Inflammatory macrophage treated with lipopolysaccharide for 4 hours (primary cell): ENCODE measurements at places on chromosomes 5 and 9.

DNA sequence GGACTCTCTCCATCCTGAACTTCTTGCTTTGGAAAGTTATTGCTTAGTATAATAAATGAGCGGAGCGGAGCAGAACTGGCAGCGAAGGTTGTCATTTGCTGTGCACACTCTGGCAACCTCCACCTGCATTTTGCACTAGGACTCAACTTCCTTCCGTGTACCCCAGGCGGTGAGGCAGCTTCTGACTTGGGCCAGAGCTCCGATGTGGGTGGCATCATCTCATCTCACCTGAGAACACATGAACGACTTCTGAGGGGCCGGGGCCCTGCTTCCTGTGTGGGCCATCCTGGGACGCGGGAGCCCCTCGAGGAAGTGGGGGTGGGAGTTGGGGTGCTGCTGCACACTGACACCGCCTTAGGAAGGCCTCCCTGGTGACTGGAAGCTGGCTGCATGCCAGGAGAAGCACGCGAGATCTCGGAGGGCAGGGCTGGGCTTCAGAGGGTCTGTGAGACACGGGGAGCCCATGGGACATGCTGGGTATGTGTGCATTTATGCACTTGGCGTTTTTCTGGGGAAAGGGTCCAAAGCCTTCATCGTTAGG, 56.5 kb upstream of the COL5A1 start:
- DNase-seq = no peak

DNA sequence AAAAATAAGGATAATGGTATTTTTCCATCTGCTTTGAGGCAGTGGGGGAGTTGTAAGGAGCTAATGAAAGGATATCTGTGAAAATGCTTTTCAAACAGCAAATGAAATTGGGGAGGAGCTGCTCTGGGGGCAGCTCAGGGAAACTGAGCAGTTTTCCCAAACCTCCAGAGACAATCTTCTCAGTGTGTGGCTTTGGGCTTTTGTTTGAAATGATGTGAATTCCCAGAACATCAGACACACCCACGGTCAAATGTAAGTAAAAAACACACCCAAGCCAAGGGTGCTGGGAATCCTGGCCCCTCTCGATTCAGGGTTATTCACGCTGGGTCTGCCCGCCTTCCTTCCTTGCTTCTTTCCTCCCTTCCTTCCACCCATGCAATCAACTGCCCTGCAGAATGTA, 512.6 kb downstream of the BNC2 start:
- DNase-seq = no peak

- no peak for DNase-seq
Observed at GRCh38 chr5:72402959-72403628, 82.9 kb downstream of the PTCD2 start.

DNA sequence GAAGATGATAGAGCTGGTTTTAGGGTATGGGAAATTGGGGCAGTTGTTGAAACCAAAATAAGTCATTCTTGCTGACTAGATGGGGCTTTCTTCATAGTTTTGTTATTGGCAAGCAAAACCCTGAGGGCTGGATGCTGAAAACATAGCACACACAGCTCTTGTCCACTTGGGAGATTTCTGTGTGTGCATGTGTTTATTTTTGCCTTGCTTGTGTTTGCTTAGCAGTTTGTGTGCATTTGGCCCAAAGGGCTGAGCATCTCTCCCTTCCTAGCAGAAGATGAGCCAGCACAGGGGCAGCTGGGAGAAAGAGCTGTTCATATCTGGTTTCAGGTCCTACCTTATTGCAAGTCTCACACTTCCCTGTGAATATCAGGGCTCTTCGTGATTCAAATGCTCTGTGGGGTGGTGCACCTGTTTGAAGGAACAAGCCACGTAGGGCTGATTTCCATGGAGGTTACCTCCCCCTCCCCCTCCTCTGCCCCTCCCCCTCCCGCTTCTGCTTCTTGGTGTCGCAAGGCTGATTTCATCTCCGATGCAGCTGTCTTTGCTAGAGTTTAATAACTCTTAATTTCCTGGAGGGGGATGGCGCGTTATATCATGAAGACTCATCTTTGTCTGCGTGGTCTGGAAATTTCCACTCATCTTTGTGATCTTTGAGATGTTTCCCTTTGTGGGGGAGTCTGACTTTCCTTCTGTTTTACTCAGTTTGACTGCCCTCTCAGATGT, 296.5 kb downstream of the ARHGAP26 start:
- DNase-seq = peak; percentile 32

DNA sequence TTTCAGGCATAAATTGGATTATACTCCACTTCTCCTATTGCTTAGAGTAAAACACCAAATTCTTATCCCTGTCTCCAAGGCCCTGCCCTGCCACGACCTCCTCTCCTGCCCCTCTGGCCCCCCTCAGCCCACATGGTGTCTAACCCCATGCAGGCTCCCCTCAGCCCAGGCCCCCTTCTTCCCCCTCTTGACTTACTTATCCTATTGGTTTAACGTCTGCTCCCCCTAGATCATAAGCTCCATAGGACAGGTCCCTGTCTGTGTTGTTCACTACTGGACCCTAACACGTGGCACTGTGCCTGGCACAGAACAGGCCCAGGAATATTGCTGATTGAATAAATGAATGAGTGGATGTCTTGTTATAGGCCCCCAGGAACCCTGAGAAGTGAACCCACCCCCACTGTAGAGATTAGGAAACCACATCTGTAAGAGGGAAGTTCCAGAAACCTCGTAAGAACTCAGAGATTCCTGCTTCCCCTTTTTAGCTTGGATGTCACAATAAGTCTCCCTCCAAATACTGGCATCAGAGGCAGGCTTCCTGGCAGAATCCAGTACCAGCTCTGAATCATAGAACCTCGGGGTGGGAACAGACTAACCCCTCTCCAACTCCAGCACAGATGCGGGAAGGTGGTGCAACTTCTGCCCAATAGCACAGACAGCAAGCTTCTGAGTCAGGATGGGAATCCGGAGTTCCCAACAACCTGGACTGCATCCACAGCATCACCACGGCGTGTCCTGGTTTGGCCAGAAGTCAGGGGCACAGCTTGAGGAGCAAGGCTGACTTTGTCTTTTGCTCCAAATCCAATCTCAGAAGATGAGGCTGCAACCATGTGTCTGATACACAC, 31.5 kb downstream of the HRH2 start:
- peak; percentile 98 for DNase-seq

- no peak for DNase-seq
Observed at GRCh38 chr9:18542837-18543405, 69.0 kb downstream of the ADAMTSL1 start.

GRCh38 chr9:116662646-116663310, 24.3 kb upstream of the TRIM32 start:
- DNase-seq = no peak

DNA sequence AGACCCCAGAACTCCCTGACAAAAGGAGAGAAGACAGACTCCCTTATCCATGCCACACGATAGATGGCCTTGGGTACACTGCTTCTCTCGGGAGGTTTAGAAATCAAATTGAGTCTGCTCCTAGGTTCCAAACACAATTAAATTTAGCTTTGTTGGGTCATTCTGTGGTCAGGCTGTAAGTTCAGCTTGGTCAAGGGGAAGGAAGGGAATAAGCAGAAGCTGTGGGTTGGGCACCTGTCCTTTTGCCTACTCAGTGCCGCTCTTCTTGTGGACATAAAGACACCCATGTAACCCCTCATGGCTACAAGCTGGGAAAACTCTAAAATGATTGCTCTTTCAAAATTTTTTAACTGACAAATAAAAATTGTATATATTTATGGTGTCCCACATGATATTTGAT, 19.1 kb upstream of the AK3 start:
- peak; percentile 66 for DNase-seq

DNA sequence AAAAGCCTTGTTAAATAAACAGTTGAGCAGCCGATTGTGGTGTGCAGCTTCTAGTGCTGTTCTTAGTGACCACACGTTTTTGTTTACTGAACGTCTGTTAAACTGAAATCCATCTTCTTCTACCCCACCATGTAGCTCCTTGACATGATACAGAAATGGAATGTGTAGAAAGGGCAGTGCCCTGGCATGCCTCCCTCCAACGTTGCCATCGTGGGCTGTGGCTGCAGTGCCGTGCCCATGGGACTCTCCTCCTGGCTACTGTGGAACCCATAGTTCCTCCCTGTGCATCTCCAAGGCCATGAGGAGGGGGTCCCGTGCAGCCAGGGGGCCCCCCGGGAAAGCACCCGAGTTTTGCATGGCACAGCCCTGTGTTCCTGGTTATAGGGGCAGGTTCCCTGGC, 23.3 kb upstream of the TGFBI start:
- no peak for DNase-seq

DNA sequence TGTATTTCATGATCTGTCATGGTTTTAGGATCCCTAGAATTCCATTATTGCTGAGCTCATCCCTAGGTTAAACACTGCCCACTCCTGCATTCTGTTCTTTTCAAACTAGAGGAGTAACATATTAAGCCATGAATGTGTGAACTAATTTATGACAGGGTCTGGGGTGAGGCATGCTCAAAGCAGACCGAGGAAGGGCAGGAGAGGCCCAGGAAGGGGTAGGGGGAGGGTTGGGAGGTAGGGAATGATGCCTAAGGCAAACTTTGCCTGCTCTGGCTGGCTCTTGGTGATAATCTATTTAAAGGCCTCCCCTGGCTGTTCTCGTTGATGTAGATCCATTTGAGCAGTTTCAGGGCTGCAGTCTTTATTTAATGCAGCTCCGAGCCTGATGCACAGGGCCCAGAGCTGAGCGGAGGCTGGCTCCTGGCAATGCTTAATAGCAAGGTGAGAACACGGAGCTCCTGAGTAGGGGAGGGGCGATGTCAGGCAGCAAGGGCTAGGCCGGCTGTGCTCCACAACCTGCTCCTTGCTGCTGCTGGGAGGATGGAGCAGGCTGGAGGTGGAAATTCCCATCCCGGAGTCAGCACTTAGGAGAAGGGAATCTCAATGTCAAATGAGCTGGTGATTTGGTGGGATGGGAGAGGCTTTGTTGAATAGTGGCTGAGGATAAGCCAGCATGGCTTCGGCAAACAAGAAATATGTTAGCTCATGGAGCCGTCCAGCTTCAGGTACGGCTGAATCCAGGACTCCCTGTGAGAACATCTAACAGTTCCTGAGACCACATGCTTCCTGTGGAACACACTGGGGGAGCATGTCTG, 73.2 kb upstream of the UNC5A start:
- no peak for DNase-seq

DNA sequence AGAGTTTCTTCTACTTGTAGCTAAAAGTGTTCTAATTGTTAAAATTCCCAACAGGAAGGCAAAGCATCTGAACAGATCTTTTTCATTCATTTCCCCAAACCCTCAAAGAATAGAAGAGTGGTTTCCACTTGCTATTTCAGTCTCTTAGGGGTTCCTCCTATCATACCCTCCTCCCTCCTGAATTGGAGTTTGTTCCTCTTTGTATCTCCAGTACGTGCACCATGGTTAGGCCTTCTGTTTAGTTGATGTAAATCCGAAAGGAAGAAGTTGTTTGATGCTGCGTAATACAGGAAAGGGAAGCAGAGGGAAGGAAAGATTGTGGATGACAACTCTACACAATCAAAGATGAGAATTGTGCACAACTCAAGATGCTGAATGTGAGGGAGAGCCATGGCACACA, 303.6 kb downstream of the PIK3R1 start:
- DNase-seq = peak; percentile 57

DNA sequence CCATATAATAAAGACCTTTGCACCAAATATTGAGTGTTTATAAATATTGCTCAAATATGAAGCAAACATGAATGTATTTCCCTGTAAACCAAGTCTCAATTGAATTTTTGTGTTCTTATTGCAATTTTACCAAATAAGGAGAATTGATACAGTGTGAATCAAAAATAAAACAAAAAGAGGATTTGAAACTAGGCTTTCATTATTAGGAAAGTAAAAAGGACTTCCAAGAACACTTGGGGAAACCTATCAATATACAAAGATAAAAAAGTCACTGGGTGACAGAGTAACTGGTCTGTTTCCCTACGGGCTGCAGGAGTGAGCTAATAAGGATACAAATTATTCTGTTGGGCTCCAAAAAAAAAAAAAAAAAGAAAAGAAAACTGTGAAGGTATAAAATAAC, 44.8 kb upstream of the SNX2 start:
- peak; percentile 65 for DNase-seq

DNA sequence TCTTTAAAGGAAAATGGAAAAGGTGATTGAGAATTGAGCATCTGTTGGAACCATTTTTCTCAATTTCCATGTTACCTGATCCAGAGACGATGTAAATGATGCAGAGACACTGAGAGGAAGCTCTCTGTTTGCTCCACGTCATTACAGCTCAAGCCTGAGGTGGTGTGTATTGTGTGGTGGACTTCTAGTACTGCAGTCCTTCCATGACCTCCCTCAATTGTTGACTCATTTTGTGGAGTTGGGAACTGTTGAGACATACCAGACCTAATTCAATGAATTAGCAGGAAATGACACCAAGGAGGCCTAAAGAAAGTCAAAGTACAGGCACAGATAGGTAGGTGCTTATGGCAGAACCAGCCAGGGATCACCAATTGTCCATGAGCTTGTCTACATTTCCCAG, 15.6 kb upstream of the LVRN start:
- no peak for DNase-seq

GRCh38 chr5:113446358-113446927, 11.7 kb upstream of the TSSK1B start:
- DNase-seq = no peak

- DNase-seq = no peak
Observed at GRCh38 chr5:118578093-118578492, 410.3 kb downstream of the DTWD2 start.

DNA sequence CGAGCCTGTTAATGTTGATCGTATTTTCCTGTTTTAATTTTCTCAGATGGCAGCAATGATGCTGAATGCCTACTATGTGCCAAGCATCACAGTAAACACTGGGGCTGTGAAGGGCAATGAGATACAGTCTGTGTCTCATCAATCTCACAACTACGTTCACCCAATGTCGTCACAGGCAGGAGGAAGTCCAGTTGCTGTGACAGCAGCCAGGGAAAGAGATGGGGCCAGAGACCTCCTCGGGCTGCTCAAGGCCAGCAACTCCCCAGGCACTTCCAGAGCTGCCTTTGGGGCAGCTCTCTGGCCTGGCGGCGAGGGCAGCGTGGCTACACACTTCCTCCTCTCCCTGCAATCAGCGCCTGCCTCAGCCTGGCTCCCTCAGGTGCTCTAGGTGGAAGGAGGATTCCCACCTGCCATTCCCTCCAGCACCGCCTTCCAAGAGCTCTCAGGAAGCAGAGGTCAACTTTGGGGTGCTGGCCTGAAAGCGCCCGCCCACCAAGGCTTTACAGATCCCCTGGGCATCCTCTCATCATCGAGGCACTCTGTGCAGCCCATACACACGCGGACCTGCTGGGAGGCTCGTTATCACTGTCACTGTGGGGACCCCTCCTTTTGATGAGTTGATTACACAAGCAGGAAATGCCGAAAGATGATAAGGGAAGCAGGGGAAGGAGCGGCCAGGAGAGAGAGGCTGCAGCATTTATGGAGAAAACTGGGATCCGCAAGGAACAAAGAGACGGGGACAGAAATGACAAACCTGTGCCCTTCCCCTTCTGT, 159.2 kb downstream of the ZDHHC21 start:
- DNase-seq = no peak

GRCh38 chr9:130639866-130640555, 24.4 kb upstream of the PRDM12 start:
- no peak for DNase-seq

DNA sequence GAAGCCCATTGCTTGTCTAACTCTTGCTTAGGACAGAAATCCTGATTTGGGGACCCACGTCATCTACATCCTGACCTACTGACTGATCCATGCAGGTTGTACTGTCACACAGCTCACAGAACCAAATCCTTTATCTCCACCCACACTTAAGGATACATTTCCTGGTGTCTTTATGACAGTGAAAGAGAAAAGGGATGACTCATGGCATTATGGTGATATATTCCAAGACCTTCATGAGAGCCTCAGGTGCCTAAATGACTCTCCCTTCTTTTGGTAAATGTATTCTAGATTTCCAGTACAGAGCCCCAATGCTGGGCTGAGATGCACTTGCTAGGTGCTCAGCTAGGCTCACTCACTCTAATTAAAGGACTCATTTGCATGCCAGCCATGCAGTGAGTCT, 26.0 kb upstream of the DMRT2 start:
- no peak for DNase-seq
